ENCODE measurements at places on chromosomes 2 and 18. TPM values are rescaled to one million over a fixed set of nuclear protein-coding genes. Genes with fewer than 3 reads are reported as not detected.

The KRCC1 gene
- 8.0 TPM for total RNA-seq

DNA sequence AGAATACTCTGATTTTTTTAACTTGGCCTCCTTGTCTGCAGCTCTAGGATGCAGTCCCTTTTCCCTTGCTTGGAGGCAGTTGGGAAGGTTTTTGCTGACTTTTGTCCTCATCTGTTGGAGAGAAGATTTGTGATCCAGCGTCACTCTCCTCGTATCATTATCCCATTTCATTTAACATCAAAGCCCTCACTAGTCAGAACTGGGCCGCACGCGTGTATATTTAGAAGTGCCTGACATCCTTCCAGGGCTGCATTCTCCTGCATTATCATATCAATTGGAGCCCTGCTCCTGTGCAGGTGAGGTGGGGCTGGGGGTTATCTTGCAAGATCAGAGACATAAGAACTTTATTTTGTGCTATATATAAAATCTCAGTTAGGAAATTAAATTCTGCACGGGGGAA lies 435.1 kb upstream of the HS6ST1 start:
- DNase-seq, result no peak

DNA sequence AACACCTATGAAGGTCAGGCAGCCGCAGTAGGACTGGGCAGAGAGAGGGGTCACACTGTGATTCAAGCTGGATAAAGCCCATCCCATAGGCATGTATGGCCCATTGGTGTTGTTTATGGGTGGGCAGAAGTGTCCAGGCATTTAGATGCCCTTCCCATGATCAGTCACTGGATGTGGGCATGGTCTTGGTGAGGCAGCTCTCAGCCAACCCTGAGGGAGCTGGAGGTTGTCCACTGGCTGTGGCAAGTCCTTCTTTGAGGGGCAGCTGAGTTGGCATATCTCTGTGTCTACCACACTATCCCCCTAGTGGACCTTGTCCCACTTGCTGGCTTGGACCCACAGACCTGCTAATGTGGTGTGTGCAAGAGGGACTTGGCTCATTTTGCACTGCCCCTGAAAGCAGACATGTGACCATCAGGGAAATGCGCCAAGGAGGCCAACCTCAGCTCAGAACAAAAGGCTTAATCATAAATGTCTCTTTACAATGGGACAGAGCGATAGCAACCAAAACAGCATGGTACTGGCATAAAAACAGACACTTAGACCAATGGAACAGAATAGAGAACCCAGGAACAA lies 82.0 kb downstream of the TMEM17 start:
- peak; percentile 19 for DNase-seq

The SLC9A4 gene
- not detected for total RNA-seq

DNA sequence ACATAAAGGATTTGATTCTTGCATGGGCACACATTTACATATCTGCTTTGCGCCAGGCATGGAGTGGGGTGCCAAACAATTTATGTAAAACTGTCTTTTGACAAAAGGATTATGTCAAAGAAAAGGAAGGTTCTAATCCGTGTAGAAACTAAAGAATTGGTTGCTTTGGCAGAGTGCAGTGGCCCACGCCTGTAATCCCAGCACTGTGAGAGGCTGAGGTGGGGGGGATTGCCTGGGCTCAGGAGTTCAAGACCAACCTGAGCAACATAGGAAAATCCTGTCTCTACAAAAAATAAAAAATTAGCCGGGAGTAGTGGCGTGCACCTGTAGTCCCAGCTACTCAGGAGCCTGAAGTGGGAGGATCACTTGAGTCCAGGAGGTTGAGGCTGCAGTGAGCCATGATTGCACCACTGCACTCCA lies 1.1 kb upstream of the MTERF4 start:
- no peak for DNase-seq

- peak; percentile 80 for DNase-seq
These were observed 31.2 kb upstream of the C1GALT1C1L start for GRCh38 chr2:43707255-43708015.

The C1QL2 gene
- total RNA-seq, result 0.03 TPM

DNA sequence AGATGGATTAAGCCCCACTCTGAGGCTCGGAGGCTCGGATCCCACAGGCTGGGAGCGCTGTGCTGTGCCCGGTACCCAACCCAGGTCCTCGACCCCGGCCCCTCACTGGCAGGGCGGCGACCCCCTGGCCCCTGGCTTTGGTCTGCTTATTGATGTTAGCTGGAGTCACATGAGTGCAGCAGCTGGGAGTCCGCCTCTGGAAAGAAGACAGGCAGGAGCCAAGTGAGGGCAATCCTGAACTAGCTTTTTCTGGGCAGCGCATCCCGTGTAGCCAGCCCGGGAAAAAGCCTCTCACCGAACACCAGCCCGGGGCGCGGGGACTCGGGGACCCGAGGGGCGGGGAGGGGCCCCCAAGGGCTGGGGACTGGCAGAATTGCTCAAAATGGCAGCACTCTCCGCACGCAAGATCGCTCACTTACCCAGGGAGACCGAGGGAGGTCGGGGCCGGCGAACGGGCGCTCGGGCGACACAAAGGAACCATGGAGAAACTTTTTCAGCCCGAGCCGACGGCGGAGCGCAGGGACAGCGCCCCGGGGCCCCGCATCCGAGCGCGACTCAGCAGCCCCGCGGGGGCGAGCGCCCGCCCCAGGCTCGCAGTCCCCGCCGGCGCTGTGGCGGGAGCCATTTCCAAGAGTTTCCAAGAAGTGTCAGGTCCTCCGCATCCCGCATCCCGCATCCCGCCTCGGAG lies 567 bp downstream of the TMEM200C start:
- DNase-seq, result no peak

The LHCGR gene
- not detected for total RNA-seq

- peak; percentile 79 for DNase-seq
These were observed 171.6 kb upstream of the PIEZO2 start for GRCh38 chr18:11320986-11321385.

GRCh38 chr18:56787390-56787789 lies 136.2 kb downstream of the WDR7 start:
- no peak for DNase-seq

The TXNDC2 gene
- not detected for total RNA-seq

- DNase-seq, result peak; percentile 33
These were observed 19.8 kb downstream of the SPIRE1 start for GRCh38 chr18:12637901-12638643.

The ANKRD36 gene
- total RNA-seq, result 4.6 TPM

GRCh38 chr2:191497822-191498221 lies 180.1 kb upstream of the NABP1 start:
- no peak for DNase-seq

DNA sequence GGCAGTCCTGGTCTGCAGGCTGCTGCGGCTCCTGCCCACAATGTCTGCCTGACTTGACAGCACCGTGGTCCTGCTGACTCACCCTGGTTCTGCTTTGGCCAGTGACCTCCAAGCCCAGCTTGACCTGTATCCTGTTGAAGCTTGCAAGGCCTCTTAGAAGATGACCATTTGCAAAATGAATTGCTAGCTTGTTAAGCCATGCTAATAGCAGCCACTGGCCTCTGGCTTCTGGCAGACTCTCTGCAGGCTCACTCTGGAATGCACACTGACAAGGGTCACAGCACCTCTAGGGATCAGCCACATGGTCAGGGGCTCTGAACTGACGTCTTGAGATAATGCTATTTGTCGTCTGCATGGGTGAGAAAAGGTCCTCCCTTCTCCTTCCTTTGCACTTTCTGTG lies 25.9 kb downstream of the CNGA3 start:
- DNase-seq, result no peak

DNA sequence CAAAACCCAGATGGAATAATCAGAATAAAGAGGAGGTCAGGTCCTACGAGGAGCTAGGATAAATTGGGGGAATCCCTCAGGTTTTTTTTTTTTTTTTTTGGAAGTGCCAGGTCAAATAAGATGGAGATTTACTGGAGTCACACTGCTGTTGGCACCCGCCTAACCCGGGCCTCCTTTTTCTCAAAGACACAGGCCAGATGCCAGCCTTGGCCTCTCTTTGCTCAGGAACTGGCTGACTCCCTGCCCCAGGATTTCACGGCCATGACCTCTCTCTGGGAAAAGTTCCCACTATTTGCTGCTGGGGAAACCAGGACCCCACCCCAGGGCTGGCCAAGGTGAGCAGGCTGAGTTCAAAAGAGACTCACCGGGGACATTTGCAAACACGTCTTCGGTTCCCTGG lies 2.5 kb downstream of the CD8A start:
- DNase-seq, result no peak

The LYG2 gene
- 0.61 TPM for total RNA-seq

The BOLL gene
- not detected for total RNA-seq

DNA sequence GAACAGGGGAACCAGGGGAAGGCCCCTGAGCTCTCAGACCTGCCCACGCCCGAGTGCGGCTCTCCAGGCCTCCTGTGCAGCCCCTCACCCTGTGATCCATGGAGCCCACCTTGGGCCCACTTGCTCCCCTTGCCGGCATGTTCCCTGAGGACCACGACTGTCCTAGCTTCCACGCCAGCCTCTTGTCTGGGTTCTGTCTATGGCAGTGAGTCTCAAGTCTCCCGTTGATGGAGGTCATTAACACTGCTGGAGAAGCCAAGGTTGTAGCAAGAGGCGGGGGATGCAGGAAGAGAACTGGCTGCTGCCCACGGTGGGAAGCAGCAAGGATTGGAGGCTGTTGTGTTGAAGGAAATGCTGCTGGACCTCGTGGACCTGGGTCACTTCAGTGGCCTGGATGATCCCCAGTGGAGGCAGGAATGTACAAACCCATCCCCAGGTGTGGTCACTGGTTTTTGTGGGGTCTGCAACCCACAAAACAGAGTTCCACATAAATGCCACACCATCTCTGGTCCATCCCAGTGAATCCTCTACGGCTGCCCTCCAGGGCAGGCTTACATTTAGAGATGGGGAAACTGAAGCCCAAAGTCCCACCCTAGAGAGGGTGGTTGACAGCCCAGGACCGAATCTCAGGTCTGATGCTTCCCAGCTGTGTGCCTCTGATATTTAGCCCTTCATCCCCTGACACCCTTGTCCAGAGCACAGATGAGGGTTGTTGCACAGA lies 150.3 kb downstream of the NDUFA10 start:
- DNase-seq, result no peak

DNA sequence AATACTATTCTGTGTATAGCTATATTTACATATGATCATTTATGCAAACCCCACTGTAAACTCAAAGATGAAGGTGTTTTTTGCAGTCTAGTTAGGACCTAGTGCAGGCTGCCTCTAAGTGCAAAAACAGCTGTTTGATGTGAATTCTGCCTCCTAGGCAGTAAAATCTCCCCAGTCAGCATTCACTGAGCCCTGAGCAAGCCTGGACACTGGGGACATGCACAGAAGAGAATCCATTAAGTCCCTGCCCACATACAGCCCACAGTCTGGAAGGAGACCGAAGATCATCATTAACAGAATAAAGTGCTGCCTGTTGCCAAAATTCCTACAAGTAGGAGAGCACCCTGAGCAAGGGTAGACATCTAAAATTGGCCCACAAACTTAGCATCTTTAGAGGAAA lies 14.4 kb upstream of the BIN1 start:
- DNase-seq, result no peak

All from HT1080 (cell line).